ENCODE measurements at places on chromosomes 2 and 18.

- no peak for DNase-seq
These were observed 20.7 kb upstream of the NT5DC4 start for GRCh38 chr2:112699984-112700667.

DNA sequence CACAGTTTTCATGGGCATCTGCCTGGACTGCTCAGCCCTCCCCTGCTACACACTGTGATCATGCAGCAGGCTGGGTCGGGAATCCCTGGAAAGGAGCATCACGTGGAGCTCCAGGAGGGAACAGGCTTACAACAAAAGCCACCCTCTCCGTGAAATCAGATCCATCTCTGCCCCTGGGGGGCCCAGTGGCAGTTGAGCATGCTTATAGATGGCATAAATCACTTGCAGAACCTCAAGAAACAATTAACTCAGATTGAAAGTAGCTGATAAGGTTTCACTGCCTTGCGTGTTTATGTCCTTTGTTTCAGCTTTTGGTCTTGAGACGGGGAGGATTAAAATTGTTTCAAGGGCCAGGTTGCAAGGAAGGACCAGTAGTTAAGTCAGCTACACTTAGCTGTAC is 354.8 kb upstream of the MEIS1 start:
- DNase-seq: no peak

- no peak for DNase-seq
These were observed 164.0 kb downstream of the GRB14 start for GRCh38 chr2:164457271-164457670.

GRCh38 chr18:63683152-63683551 is 19.6 kb upstream of the SERPINB11 start:
- no peak for DNase-seq

DNA sequence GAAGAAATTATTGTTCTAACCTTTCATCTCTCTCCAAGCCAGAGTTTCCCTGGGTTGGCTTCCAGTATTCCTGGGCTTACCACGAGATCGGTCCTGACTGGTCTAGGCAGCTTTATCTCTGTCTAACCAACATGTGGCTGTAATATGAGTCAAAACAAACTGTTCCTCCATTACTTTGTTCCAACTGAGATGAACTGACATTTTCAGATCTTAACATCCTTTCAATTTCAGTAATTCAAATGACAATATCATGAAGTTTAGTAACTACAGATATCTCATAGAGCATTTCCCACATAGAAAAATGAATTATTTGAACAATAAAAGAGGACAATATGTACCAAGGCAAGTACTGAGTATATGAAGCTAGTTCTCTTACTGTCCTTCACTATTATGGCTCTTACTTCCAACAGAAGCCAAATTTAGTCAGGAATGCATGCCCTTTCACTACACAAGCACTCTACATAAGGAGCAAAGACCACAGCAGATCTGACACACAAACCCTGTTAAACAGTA is 15.5 kb downstream of the SLC25A12 start:
- DNase-seq: no peak

DNA sequence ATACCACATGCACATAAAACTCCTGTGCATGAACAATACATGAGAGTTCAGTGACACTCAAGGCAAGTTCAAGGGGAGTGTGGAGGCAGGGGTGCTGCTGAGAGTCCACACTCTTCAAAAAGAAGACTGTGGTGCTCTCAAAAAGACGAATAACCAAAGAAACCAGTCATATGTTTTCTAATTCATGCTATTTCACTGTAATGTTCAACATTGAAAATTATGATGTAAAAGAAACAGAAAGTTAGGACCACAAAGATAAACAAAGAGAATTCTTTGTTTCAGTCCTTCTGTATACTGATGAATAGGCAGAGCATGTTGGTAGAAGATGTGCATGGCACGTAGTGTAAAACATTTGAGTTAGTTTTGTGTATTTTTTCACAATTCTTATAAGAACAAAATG is 864.2 kb upstream of the LRATD1 start:
- no peak for DNase-seq

- DNase-seq: no peak
These were observed 23.0 kb upstream of the MSGN1 start for GRCh38 chr2:17793296-17793695.

DNA sequence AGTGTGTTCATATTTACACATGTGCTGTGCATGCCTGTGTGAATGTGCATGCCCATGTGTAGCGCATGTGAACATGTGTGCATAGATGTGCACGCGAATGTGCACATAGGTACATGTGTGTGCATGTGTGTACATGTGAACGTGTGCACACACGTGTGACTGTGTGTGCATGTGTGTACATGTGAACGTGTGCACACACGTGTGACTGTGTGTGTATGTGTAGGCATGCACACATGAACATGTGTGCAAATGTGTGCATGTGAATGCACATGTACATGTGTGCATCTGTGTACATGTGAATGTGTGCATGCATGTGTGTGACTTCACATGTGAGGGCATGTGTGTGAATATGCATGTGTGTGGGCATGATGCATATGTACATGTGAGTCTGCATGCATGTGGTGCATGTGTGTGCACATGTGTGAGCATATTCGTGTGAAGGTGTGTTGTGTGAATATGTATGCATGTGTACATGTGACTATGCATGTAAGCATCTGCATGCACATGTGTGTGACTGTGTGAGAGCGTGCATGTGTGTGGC is 122.4 kb downstream of the PTGR3 start:
- DNase-seq: no peak

DNA sequence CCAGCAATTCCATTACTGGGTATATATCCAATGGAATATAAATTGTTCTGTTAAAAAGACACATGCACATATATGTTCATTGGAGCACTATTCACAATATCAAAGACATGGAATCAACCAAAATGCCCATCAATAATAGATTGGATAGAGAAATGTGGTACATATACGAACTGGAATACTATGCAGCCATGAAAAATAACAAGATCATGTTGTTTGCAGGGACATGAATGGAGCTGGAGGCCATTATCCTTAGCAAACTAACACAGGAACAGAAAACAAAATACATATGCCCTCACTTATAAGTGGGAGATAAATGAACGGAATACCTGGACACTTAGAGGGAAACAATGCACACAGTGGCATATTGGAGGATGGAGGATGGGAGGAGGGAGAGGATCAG is 355.8 kb downstream of the CCDC85A start:
- DNase-seq: no peak

DNA sequence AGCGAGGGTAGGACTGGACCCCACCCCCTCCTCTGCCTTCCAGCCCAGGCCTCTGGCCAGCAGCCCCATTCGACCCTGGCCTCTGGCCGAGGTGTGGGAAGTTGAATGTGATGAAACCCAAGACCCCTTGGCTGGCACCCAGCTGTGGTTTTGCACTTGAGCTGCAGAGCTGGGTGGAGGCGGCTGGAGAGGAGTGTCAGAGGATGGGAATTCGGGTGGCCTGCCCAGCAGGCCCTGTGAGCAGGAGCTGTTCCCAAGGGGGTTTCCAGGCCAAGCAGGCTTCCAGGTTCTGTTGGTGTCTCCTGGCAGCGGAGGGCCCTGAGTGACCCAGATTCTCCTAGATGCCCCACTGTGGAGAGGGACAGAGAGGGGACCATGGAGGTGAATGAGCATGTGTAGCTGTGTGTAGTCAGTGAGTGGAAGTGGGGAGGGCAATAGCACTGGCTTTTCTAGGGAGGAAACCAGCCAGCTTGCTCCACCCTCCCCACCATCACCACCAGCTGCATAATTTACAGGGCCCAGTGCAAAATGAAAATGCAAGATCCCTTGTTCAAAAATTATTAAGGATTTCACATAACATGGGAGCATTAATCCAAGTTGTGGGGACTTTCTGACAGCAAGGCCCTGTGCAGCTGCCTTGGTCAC is 172.2 kb upstream of the HAAO start:
- no peak for DNase-seq

DNA sequence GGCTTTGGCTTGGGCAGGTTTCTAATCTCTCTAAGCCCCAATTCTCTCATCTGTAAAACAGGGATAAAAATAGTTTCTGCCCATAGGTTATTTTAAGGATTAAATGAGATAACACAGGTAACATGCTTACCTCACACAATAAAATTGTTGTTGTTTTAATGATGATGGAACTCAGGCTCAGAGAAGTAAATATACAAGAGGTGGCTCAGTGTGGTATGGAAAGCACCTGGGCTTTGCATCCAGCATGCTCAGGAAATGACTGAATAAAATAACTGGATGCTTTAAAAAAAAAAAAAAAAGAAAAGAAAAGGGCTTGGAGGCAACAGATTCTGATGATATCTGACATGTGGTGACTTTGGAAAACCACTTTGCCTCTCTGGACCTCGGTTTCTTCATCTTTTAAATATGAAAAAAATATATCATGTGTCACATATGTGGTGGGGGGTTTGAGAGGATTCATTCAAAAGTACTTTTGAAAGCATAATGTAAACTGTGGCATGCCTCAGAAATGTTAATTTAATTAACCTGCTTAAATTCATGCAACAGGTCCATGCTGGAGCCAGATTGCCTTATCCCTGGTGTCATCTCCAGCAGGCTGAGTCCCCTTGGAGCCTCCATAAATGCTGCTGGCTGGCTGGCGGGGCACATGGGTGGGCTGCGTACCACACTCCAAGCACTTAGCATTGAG is 112.8 kb upstream of the CDC42EP3 start:
- DNase-seq: no peak

- no peak for DNase-seq
These were observed 50.3 kb upstream of the ID2 start for GRCh38 chr2:8631465-8632005.

- DNase-seq: peak; percentile 69
These were observed 919 bp upstream of the PCBP1 start for GRCh38 chr2:70086278-70086837.
